ENCODE measurements at places on chromosomes 2 and 18. TPM values are rescaled to one million over a fixed set of nuclear protein-coding genes. Genes with fewer than 3 reads are reported as not detected.

- no peaks in the 10 kb centered on the region for H3K4me1 ChIP-seq
- H3K27me3 ChIP-seq, result no peaks in the 10 kb centered on the region
- no peak overlapping the region for H3K4me3 ChIP-seq
- DNase-seq, result no peak
Measured at GRCh38 chr2:42914860-42915259, 122.5 kb upstream of the HAAO start.

The COL3A1 gene
- 165 TPM for total RNA-seq

The IL1RN gene
- 1.4 TPM for total RNA-seq

The OR6B2 gene
- not detected for total RNA-seq

The FBXO15 gene
- total RNA-seq, result 0.37 TPM

DNA sequence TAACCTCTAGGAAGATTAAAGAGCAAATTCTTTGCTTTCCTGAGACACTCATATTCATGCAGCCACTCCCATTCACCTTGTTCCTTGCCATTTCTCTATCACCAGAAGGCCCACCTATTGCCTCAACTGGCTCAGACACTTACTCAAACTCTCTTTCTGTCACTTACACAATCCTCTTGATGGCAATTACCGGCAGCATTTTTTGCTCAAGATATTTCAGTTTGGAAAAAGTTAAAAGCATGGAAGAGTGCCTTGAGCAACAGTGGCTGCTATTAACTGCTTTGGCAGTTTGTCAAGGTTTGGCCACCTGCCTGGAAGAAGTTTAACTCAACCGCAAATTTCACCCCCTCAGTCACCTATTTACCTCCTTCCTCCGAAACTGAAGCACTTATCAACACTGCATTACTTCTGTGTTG is 1104.0 kb upstream of the PIK3C3 start:
- H3K27me3 ChIP-seq, result no peaks in the 10 kb centered on the region
- no peaks in the 10 kb centered on the region for H3K4me1 ChIP-seq
- H3K4me3 ChIP-seq, result no peak overlapping the region
- H3K36me3 ChIP-seq, result no peaks in the 10 kb centered on the region
- no peak for DNase-seq

The DTNA gene
- 27.1 TPM for total RNA-seq

DNA sequence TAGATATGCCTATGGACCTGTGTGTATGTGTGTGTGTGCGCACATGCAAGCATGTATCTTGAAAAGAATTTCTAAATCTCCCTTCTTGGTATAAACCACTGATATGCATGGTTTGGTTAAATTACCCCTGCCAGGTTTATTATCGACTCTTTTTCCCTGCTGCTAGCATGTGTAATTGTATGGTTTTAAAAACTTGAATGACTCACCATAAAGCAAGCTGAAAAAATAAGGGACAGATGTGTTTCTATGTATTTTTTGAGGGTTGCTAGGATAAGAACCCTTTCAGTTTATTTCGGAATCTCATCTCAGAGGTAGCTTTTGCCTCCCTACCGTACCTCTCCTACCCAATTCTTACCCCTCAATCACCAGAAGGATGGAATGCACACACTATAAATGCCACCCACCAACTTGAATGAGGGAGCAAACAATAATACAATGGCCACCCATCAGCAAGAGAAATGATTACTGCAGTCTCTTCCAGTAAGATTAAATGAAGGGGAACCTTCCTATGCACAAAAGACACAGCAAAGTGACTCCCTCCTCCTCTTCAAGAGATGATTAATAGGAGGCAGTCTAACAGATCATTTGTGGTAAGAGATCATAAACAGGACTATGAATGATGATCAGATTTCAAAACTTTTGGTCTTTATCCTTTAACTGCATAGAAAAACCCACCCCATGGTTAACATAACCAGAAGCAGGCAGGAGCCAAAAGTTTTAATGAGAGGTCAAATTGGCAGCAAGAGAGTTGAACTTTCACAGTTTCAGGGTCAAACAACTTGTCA is 357.2 kb downstream of the SATB2 start:
- DNase-seq, result no peak
- no peaks in the 10 kb centered on the region for H3K4me1 ChIP-seq
- H3K27ac ChIP-seq, result no peak overlapping the region
- H3K27me3 ChIP-seq, result no peaks in the 10 kb centered on the region

Measured in pancreas (tissue), 10 donors.